ENCODE measurements at places on chromosomes 13 and 19. TPM values are rescaled to one million over a fixed set of nuclear protein-coding genes. Genes with fewer than 3 reads are reported as not detected.
A peak's percentile ranks its signal among the peaks of the same experiment; 100 is the strongest.

- no peaks in the 10 kb centered on the region for H3K27me3 ChIP-seq
- no peak for DNase-seq
- no peaks in the 10 kb centered on the region for H3K36me3 ChIP-seq
- H3K4me3 ChIP-seq, result peak overlapping the region; percentile 86
- H3K27ac ChIP-seq, result no peak overlapping the region
- H3K4me1 ChIP-seq, result peaks cover 27% of the 10 kb centered on the region
Measured at GRCh38 chr19:47598407-47599349, 10.3 kb upstream of the BICRA start.

GRCh38 chr19:39160889-39161672 is 35.5 kb downstream of the PAK4 start:
- peak overlapping the region; percentile 32 for H3K27ac ChIP-seq
- no peak overlapping the region for H3K4me3 ChIP-seq
- H3K36me3 ChIP-seq, result no peaks in the 10 kb centered on the region
- DNase-seq, result no peak
- H3K27me3 ChIP-seq, result no peaks in the 10 kb centered on the region

GRCh38 chr19:8088752-8089663 is 36.4 kb downstream of the CCL25 start:
- no peaks in the 10 kb centered on the region for H3K27me3 ChIP-seq
- H3K4me1 ChIP-seq, result no peaks in the 10 kb centered on the region
- H3K36me3 ChIP-seq, result no peaks in the 10 kb centered on the region
- DNase-seq, result no peak
- no peak overlapping the region for H3K4me3 ChIP-seq
- no peak overlapping the region for H3K27ac ChIP-seq

DNA sequence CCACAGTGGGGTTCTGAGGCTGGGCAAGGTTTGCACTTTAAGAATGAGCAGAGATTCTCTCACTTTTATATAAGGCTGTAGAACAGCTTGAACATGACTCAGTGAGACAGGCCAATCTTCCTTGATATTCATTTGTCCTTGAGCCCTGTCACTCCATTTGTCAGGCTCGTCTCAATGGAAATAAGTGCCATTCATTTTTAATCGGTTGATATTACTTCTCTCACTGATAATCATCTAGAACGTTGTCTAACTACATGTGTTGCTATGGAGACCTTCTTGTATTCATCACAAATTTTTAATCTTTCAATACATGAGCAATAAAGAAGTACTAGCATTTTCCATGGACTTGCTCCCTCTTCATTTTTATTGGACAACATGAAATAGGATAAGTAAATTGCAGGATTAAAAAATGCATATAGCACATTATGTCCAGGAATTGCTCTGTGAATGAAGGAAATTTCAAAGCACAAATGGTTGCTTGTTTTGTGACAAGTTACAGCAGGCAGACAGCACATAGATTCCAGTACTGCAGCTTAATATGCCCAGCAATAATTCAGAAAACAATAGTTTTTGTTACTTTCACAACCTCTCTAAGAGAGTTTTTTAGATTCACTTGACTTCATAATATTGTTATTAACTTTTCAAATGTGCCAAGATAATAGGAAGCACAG is 1178.4 kb upstream of the ATXN8OS start:
- H3K36me3 ChIP-seq, result no peaks in the 10 kb centered on the region
- no peaks in the 10 kb centered on the region for H3K27me3 ChIP-seq
- no peaks in the 10 kb centered on the region for H3K4me1 ChIP-seq
- no peak for DNase-seq
- H3K27ac ChIP-seq, result no peak overlapping the region

- peaks cover 2% of the 10 kb centered on the region for H3K27me3 ChIP-seq
- H3K4me3 ChIP-seq, result no peak overlapping the region
- H3K27ac ChIP-seq, result no peak overlapping the region
- H3K36me3 ChIP-seq, result no peaks in the 10 kb centered on the region
- H3K4me1 ChIP-seq, result no peaks in the 10 kb centered on the region
Measured at GRCh38 chr13:112622375-112622774, 34.4 kb upstream of the TUBGCP3 start.

GRCh38 chr13:46109451-46109850 is 4.6 kb upstream of the CPB2 start:
- no peak overlapping the region for H3K4me3 ChIP-seq
- no peak overlapping the region for H3K27ac ChIP-seq
- H3K36me3 ChIP-seq, result no peaks in the 10 kb centered on the region
- no peak for DNase-seq
- peaks cover 10% of the 10 kb centered on the region for H3K27me3 ChIP-seq

GRCh38 chr19:624433-625109 is 8.8 kb downstream of the POLRMT start:
- peaks cover 7% of the 10 kb centered on the region for H3K4me1 ChIP-seq
- H3K4me3 ChIP-seq, result no peak overlapping the region
- H3K27ac ChIP-seq, result no peak overlapping the region
- H3K27me3 ChIP-seq, result no peaks in the 10 kb centered on the region
- H3K36me3 ChIP-seq, result peaks cover 7% of the 10 kb centered on the region

GRCh38 chr19:35170359-35171061 is 16.0 kb downstream of the FXYD5 start:
- H3K4me3 ChIP-seq, result no peak overlapping the region
- peaks cover 49% of the 10 kb centered on the region for H3K4me1 ChIP-seq
- H3K27me3 ChIP-seq, result no peaks in the 10 kb centered on the region
- H3K27ac ChIP-seq, result peak overlapping the region; percentile 84
- DNase-seq, result no peak

DNA sequence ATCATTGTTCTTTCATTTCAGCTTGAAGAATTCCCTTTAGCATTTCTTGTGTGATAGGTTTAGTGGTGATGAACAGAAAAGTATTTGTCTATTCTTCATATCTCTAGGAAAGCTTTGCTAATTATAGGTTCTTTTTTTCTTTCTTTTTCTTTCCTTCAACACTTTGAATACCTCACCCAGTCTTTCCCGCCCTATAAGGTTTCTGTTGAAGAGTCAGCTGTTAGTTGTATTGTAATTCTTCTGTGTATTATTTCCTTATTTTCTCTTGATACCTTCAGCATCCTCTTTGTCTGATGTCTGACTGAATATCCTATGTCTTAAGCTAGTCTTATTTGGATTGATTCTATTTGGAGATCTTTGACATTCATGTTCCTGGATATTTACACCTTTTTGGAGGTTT is 1989.4 kb downstream of the PCDH9 start:
- no peak for DNase-seq
- no peaks in the 10 kb centered on the region for H3K27me3 ChIP-seq
- no peaks in the 10 kb centered on the region for H3K4me1 ChIP-seq

DNA sequence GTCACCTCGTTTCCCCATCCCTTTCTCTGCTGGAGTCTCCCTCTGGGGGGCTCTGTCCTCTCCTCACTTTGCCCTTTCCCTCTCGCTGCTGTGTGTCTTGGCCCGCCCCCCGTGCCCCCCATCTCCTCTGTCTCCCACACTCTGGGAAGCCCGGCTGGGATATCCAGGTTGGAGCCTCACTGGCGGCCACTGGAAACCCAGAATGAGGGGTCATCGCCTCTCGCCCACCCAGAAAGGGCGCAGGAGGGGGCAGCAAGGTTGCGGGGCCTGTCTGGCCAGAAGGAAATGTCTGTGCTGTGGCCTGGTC is 15.6 kb downstream of the CCDC97 start:
- peak overlapping the region; percentile 71 for H3K27ac ChIP-seq
- peaks cover 74% of the 10 kb centered on the region for H3K4me1 ChIP-seq
- no peaks in the 10 kb centered on the region for H3K27me3 ChIP-seq
- no peak for DNase-seq
- no peak overlapping the region for H3K4me3 ChIP-seq
- H3K36me3 ChIP-seq, result no peaks in the 10 kb centered on the region

- peaks cover 4% of the 10 kb centered on the region for H3K27me3 ChIP-seq
- no peak overlapping the region for H3K4me3 ChIP-seq
- no peak for DNase-seq
- no peaks in the 10 kb centered on the region for H3K36me3 ChIP-seq
- no peaks in the 10 kb centered on the region for H3K4me1 ChIP-seq
- H3K27ac ChIP-seq, result no peak overlapping the region
Measured at GRCh38 chr19:43362179-43362578, 8.7 kb downstream of the CD177 start.

DNA sequence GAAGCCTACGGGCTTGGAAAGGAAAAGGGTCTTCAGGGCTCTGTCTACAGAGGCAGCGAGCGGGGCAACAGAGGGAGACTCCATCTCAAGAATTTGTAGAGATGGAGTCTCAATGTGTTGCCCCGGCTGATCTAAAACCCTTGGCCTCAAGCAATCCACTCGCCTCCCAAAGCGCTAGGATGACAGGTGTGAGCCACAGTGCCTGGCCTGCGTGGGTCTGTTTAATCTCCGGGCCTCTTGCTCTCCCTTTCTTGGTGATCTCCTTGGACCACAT is 8.1 kb downstream of the RPS9 start:
- no peak overlapping the region for H3K27ac ChIP-seq
- peaks cover 79% of the 10 kb centered on the region for H3K4me1 ChIP-seq
- peaks cover 53% of the 10 kb centered on the region for H3K36me3 ChIP-seq
- DNase-seq, result no peak

DNA sequence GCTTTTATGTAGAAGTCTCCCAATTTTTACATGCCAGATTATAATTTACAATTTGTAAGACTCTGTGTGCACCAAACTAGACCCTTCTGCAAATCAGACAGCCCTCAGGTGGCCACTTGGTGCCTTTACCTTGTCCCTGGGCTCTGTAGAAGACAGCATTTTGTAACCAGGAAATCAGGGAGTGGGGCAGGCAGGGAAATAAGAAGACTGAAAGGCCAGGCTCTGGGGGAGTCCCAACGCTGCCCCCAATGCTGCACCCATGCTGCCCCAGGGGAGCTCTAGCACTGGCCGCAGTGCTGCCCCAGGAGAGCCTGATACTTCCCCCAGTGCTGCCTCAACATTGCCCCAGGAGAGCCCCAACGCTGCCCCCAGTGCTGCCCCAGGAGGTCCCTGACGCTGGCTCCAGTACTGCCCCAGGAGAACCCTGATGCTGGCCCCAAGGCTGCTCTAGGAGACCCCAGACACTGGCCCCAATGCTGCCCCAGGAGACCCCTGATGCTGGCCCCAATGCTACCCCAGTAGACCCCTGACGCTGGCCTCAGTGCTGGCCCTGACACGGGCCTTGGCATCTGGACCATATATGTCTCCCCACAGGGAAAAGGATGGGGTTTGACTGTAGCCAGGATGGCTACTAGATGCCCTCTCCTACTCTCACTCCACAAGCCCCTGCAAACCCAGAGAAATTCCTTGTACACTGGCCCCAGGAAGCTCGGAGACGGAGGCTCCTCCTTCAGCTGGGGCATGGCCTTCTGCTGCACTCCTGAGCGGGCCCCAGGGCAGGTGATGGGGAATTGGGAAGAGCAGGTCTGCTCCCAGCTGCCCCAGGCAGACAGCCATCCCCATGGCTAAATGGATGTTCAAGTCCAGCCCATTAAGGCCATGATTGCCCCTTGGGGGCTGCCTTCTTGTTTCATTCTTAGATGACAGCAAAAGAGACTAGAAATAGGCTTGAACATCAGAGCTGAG is 23.6 kb downstream of the VSTM2B start:
- no peak overlapping the region for H3K27ac ChIP-seq
- H3K36me3 ChIP-seq, result peaks cover 28% of the 10 kb centered on the region
- DNase-seq, result no peak

GRCh38 chr19:30719189-30719998 is 347.2 kb downstream of the ZNF536 start:
- H3K36me3 ChIP-seq, result no peaks in the 10 kb centered on the region
- peaks cover 12% of the 10 kb centered on the region for H3K27me3 ChIP-seq
- no peak for DNase-seq
- peak overlapping the region; percentile 71 for H3K4me3 ChIP-seq
- H3K27ac ChIP-seq, result no peak overlapping the region

GRCh38 chr19:18300930-18301717 is 19.7 kb upstream of the JUND start:
- no peak for DNase-seq
- no peaks in the 10 kb centered on the region for H3K27me3 ChIP-seq
- peaks cover 50% of the 10 kb centered on the region for H3K4me1 ChIP-seq
- H3K27ac ChIP-seq, result peak overlapping the region; percentile 93
- no peak overlapping the region for H3K4me3 ChIP-seq
- peaks cover 2% of the 10 kb centered on the region for H3K36me3 ChIP-seq

GRCh38 chr19:52703917-52704316 is 30.9 kb downstream of the ZNF611 start:
- H3K27me3 ChIP-seq, result no peaks in the 10 kb centered on the region
- no peak overlapping the region for H3K4me3 ChIP-seq
- peaks cover 70% of the 10 kb centered on the region for H3K36me3 ChIP-seq
- H3K27ac ChIP-seq, result no peak overlapping the region
- DNase-seq, result no peak

DNA sequence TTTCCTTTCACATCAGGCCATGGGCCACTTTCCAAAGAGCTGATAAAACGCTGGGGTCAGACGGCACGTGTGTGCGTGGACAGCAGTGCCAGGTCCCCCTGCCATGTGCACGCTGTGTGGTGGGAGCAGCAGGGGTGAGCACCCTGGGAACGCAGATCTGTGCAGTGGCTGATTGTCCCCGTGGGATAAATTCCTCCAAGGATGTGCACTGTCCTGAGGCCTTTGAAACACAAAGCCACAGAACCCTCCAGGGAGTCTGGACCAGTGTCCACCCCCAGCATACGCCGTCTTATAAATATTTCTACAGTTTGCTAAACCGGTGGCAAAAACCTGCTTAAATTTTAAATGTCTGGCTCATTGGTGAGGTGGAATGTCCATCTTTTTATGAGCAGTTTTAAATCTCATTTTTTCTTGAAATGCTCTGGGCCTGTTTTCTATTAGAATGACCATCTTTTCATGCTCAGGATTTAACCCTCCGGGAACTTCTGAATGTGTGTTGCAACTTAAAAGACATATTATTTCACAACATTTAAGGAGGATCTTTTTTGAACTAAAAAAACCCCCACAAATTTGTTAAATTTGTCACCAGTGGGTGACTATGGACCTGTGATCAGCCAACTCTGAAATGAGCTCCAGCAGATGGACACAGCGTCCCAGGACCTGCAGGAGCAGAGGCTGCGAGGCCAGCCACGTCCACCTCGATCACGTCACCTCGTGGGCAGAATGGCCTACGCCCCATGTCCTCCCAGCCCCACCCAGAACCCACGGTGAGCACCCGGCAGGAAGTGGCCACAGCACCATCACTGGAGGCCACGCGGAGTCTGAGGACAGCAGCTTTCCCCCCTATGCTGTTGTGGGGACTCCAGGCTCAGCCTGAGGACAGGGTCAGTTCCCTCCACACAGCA is 68.6 kb downstream of the RASA3 start:
- DNase-seq, result no peak
- peak overlapping the region; percentile 89 for H3K4me3 ChIP-seq
- no peaks in the 10 kb centered on the region for H3K27me3 ChIP-seq
- peaks cover 44% of the 10 kb centered on the region for H3K4me1 ChIP-seq

Gene GRWD1
- total RNA-seq, result 41.2 TPM

Gene IGFL2
- not detected for total RNA-seq

Gene ZNF563
- total RNA-seq, result 18.0 TPM

Gene KRTDAP
- total RNA-seq, result not detected

Gene RAB3A
- total RNA-seq, result 2.9 TPM

Gene NLRP11
- not detected for total RNA-seq

Measured in naive thymus-derived CD8-positive, alpha-beta T cell (primary cell).